ENCODE measurements at places on chromosomes 2 and 18.
A peak's percentile ranks its signal among the peaks of the same experiment; 100 is the strongest.

DNA sequence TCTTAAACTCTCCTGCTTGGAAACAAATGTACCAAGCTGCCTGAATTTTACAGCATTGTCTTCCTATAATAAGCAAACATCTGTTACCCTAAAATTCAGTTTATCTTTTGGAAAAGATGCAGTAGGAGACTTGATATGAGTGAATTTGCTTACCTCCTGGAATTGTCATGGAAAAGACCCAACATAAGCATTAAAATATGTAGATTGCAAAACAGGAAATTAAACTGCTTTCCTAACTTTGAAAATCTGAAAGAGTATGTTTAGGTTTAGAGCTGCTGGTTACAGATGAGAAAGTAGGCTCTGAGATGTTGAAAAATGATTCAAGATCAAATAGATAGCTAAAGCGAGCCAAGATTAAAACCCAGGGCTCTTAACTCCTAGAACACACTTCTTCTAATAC is 316.5 kb downstream of the SOX11 start:
- DNase-seq: peak; percentile 39

GRCh38 chr2:71688530-71688929 is 235.2 kb downstream of the DYSF start:
- no peak for DNase-seq

GRCh38 chr2:16425462-16426336 is 239.9 kb downstream of the CYRIA start:
- no peak for DNase-seq

DNA sequence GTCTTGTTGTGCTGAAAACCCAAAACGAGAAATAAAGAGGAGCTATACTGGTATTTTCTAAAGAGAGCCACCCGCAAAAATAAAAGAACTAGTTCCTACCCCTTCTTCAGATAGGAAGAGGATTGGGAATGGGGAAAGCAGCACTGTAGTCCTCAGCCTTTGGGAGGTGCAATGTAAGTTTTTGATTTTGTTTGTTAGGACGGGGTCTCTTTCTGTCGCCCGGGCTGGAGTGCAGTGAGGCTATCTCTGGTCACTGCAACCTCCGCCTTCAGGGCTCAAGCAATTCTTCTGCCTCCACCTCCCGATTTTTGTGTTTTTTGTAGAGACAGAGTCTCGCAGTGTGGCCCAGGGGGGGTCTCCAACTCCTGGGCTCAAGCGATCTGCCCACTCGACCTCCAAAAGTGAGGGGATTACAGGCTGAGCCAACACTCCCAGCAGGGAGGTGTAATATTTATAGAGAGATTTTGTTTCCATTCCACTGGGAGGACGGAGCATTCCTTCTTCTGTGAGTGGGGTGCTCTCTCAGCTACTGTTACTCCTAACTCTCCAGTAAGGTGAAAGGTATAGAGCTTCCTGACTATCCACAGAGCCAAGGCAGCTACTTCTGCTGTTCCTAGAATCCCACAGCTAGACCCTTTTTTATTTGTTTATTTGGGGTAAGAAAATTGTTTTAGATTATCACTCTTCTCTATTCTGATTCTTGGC is 13.1 kb upstream of the GULP1 start:
- no peak for DNase-seq

DNA sequence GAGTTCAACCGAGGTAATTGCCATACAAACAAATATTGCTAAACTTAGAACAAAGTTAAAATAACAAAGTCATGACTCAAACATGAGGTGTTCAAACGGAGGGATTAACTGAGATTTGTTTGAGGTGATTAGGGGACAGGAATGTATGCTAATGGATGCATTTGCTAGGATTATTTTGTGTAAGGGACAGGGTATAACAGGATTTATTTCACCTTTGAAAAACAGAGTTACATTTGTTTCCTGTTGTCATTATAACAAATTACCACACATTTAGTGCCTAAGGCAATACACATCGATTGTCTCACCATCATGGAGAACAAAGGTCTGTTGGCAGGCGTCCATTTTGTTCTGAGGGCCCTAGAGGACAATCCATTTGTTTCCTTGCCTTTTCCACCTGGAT is 304.3 kb upstream of the CNTNAP5 start:
- DNase-seq: no peak

- DNase-seq: no peak
These were observed 168.6 kb downstream of the HDAC4 start for GRCh38 chr2:239232195-239232578.

All from adipocyte (in vitro differentiated cells).